ENCODE measurements at places on chromosomes 7 and 10.

GRCh38 chr10:44950326-44951225, 9.0 kb upstream of the RASSF4 start:
- no peak for DNase-seq

- no peak for DNase-seq
Observed at GRCh38 chr7:137001041-137001440, 132.6 kb downstream of the CHRM2 start.

DNA sequence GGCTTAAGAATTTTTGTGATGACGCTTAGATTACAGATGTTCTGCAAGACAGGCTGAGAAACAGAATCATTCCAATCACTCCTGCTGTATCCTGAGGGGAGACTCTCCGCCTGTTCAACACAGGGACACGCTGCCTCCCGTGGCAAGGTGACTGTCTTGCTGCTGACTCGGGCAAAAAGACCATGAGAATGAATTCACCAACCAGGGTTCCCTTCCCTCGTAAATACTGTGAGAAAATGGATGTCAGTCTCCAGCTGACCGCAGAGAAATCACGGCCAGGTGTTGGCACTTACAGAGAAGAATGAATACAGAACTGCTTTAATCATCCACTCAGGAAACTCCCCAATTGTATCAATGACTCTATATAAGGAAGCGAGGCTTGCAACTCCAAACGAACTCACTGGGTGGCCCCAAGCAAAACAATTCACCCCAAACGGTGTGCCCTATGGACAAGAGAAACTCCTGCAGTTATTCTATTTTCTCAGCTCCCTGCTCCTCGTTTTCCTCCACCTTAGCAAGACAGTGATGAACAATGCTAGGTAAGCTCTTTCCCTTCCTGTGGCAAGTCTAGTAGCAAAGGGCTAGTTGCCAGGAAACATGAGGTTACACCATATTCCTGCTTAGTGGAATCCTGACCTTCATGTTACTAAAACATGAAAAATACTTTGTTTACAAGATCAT, 22.8 kb downstream of the GNA12 start:
- peak; percentile 93 for DNase-seq

DNA sequence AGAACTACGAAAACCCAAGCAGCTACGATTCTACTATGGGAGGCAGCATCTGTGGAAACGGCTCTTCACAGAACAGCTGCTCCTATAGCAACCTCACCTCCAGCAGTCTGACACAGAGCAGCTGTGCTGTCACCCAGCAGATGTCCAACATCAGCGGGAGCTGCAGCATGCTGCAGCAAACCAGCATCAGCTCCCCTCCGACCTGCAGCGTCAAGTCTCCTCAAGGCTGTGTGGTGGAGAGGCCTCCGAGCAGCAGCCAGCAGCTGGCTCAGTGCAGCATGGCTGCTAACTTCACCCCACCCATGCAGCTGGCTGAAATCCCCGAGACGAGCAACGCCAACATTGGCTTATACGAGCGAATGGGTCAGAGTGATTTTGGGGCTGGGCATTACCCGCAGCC, 81.6 kb upstream of the SAMD8 start:
- no peak for DNase-seq

GRCh38 chr7:85583131-85583953, 396.5 kb upstream of the SEMA3D start:
- no peak for DNase-seq

GRCh38 chr10:112779025-112779770, 170.8 kb upstream of the TCF7L2 start:
- DNase-seq, result peak; percentile 68

DNA sequence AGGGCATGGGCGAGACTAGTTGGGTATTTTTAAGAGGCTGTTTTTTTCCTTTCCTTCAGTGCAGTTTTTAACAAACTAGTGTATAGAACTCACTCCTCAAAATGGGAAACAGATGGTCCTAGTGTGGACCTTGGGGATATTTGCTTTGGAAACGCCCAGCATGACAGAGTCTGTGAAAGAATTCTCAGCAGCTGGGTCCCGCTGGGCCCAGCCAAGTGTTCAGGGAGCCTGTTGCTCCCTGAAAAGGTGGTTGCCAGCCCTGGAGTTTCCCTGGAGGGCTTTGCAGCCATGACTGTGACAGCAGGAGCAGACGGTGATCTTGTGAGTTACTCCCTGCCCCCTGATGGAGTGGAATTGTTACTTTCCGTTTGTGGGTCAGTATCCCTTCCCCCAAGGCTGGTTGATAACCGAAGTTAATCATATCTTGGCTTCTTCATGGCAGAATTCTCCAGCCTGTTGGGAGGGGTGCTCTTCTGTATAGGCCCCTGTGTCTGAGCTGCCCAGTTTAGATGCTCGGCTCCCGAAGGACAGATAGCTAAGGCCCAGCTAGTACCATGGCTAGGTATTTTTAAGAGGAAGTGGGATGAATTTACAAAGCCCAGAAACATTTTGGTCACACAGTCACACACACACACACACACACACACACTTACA, 278.6 kb upstream of the HABP2 start:
- DNase-seq, result no peak

DNA sequence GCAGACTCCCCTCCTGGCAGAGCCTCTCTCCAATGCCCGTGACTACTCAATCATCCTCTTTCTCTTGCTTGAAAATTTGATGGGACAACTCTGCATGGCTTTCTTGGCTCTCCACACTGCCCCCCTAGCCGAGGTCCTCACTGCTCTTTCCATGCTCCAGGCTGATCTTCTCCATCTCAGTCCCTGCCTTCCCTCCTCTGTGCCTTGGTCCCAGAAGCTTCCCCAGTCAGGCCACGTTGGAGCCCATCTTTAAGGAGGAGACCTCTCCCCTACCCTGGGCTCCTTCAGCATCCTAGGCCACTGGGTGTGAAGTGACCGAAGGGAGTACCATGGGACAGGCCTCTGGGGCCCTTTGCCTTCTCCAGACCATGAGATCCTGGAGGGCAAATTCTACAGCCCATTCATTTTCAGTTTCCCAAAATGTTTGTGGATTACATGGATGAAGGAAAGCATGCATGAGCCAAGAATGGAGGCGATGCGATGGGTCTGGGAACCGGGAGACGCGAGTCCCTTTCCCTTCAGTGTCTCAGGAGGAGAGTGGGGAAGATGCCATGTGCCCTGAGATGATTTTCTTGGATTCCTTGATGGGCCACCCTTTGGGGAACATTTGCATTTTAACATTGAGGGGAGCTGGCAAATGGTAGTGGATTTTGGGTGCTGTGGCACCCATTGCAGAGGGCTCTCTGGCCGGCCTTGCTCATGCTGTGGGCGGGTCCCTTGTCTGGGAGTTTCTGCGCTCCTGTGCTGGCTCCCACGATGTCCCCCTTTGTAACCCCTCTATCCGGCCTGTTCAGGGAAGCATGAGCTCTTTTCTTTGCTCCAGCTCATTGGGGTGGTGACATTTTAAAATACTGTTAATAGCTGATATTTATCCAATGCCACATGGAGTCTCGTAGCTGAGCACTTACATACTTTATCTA, 376.6 kb downstream of the RPS24 start:
- DNase-seq, result no peak

GRCh38 chr7:107860981-107861652, 29.9 kb upstream of the DLD start:
- peak; percentile 64 for DNase-seq

DNA sequence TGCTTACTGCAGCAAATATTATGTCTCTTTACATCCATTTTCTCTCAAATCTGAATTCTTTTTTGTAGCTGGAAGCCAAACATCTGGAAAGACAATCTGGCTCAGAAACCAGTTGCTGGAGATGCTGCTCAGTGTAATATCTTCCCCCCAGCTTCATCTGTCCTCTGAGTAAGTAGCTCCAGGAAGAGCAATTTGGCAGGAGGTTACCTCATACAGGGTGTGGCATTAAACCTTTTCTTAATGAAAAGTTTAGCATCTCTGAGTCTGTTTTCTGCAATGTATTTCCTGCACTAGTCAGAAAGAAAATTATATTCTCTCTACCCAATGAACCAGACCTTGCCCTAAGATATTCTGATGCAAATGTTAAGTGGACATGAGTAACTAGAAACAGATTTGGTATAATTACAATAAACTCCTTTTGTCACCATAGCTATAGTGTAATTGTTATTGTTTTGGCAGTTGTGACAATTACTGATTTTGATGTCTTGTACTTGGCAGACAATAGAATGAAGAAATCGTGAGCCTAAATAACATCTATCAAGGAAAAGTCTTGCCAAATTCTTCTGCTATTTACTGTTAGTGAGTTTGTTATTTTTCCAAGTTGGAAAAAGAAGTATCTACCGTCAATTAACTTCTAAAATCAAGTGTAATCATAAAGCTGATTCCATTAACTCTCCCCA, 123.3 kb downstream of the WDFY4 start:
- DNase-seq, result no peak

DNA sequence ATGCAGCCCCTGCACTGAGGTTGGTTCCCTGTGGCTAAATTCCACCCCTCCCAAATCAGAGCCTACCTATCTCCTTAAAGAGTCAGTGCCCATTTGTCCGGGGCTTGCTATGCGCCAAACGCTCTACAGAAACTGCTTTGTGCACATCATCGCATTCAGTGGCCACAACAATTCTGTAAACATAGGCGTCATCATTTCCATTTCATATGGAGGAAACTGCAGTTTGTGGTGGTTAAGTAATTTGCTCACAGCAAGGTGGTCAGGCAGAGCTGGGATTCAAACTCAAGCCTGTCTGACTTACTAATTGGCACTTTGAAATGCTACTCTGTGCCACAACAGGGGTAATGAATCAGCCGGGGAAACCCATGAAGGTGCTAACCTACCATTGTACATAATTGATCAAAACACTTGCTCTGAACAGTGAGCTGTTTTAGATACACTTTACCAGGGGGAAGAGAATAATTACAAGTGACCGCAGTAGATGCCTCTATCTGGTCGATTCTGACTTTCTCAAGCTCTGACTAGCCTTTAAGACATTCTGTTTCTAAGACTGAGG, 775.5 kb downstream of the LRMDA start:
- DNase-seq, result no peak

GRCh38 chr7:16421333-16422102, at the start of gene CRPPA:
CRPPA (minus strand) TSS chr7:16421538; CDS start chr7:16421322, 216 bp downstream.
- peak; percentile 36 for DNase-seq

GRCh38 chr7:151245360-151246101, 3.0 kb downstream of the SMARCD3 start:
- no peak for DNase-seq
